ENCODE measurements at places on chromosomes 11 and 22. TPM values are rescaled to one million over a fixed set of nuclear protein-coding genes. Genes with fewer than 3 reads are reported as not detected.
A peak's percentile ranks its signal among the peaks of the same experiment; 100 is the strongest.

GRCh38 chr11:2132246-2132645 is 6.9 kb downstream of the IGF2 start:
- no peak for DNase-seq

DNA sequence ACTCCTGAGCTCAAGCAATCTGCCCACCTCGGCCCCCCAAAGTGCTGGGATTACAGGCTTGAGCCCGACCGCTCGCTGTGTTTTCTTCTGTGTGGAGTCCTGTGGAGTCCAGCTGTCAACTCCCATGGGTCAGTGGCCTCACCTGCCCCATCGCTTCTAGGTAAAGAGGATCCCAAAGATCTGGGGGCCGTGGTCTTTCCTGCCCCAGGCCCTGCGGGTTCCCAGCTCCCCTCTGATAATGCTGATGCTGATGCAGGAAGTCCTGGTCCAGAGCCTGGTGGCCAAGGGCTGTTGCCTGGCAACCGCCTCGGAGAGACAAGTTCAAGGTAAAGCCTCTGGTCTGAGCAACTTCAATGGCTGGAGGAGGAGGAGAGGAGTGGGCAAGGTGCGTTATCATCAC is 9.6 kb downstream of the SSTR3 start:
- DNase-seq = no peak

DNA sequence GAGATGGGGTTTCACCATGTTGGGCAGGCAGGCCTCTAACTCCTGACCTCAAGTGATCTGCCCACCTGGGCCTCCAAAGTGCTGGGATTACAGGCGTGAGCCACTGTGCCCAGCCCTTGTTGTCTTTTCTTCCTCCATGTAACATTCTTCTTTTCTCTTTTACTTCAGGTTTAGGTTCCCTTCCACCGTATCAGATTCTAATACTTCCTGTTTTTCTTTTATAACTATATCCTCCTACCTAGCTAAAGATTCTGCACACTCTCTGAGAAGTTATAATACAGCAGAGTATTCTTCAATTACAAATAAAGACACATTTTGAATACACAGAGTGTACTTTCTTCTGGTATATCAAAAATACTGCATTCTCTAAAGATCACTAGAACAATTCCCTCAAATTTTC is 33.2 kb upstream of the GAB2 start:
- no peak for DNase-seq

Gene YAP1
- not detected for total RNA-seq

DNA sequence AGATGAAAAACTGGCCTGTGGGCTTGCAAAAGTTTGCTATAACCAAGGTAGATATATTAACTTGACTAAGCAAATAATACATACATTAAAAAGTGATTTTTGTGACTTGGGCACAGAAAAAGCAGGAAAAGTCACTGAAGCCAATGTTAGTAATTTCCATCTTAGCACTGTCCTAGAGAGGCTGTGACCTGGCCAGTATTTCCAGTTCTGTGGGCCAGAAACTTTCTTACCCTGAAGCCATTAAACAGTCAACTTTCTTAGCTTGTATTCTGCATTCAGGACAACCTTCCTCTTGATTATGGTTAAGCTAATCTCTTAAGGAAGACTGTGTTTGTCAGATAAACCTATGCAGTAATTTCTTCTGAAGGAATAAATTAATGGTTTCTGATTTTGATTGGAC is 22.3 kb upstream of the SLC36A4 start:
- DNase-seq = no peak

GRCh38 chr11:14448240-14448639 is 51.4 kb downstream of the COPB1 start:
- no peak for DNase-seq

Gene PDE3B
- 49.3 TPM for total RNA-seq

Gene FERMT3
- 200 TPM for total RNA-seq

DNA sequence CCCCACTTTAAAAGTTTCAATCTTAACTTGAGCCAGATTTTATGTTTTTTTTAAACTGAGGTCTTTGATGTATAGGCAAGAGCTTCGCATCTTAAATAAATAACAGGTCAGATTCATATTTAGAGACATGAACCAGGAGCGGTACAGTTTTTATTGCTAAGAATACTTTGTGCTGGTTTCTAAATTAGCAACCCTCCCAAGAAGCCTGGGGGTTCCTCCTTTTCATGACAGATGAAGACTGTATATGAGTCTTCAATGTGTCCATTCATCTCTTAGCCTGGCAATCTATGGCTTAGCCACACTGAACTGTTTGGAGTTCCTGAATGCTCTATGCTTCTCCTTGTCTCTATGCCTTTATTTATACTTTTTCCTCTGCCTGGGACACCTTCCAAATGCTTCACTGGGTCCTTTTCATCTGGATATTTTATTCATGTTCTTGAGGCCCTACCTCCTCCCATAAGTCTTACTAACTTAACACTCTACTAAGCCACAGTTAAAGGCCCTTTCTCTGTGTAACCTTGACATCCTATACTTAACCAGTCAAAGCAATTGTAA is 338.6 kb downstream of the INSC start:
- DNase-seq = no peak

DNA sequence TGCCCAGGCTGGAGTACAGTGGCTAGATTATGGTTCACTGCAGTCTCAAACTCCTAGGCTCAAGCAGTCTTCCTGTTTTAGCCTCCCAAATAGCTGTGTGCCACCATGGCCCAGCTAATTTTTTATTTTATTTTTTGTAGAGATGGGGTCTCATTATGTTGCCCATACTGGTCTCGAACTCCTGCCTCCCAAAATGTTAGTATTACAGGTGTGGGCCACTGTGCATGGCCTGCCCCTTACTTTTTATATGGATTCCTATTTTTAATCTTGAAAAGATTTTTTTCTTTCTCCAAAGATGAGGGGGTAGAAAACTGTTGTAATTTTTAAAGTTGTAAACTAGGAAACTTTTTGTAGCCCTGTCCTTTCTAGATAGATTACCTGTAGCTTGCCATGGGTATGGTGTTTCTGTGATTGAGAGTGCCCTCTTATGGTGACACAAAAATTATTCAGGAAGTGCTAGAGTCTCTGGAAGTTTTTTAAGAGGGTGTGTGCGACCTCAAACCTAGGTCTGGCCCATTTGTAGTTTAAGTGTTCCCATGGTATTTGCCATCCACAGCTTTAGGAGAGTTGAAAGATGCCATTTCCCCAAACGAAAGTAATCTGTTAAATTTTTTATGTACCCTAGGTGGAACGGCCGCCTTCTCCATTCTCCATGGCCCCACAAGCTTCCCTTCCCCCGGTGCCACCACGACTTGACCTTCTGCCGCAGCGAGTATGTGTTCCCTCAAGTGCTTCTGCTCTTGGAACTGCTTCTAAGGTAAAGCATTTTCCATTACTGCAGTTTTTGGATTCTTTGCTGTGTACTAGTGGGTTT is 32.4 kb downstream of the MCAM start:
- peak; percentile 78 for DNase-seq

Gene OR52I2
- not detected for total RNA-seq

DNA sequence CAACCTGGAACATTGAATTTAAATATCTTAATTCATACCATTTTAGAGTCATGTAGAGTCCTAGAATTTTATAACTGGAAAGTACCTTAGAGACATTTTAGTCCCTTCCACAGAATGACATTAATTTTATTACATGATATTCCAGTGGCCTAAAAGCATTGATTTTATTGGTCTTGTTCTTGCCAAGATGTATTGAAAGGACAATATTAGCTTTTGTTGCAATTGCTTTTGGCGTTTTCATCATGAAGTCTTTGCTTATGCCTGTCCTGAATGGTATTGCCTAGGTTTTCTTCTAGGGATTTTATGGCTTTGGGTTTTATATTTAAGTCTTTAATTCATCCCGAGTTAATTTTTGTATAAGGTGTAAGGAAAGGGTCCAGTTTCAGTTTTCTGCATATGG is 29.0 kb downstream of the OR51F1 start:
- DNase-seq = no peak

DNA sequence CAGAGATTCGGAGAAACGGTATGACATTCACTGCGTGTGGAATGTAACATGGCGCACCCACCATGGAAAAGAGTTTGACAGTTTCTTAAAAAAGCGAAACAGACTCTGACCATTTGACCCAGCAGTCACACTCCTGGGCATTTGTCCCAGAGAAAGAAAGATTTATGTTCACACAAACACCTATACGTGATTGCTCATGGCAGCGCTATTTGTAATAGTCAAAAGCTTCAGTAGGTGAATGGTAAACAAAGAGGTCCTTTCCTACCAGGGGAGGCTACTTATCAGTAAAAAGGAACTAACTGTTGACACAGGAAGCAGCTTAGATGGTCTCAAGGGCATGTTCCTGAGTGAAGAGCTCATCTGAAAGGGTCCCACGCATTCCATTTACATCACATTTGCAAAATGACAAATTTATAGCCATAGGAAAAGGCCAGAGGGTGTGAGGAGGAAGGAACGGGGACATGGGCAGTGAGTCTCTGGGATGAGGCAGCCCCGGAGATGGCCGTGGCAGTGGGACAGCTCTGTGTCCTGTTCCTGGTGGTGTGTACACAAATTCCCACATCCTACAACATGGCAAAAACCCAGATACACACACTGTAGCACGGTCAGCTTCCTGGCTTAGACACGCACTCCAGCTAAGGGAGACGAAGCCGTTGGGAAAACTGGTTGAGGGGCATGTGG is 14.6 kb upstream of the KRTAP5-6 start:
- no peak for DNase-seq

DNA sequence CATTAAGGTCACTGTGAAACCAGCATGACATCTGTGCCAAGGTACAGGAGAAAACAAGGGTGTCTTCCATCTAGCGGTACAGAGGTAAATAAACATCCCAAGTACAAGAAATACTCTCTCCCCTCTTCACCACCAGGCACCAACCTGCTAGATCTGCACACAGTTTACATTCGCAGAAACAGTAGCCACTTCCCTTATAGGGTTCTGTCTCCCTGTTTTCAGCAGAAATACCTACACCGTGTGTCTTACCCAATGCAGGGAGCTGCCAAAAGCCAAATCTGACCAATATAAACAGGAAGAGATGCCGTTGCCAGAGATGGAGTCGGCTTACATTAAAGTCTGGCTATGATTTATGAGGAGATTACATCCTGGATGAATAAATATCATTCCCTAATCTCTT is 1.2 kb downstream of the SCN4B start:
- DNase-seq = no peak

DNA sequence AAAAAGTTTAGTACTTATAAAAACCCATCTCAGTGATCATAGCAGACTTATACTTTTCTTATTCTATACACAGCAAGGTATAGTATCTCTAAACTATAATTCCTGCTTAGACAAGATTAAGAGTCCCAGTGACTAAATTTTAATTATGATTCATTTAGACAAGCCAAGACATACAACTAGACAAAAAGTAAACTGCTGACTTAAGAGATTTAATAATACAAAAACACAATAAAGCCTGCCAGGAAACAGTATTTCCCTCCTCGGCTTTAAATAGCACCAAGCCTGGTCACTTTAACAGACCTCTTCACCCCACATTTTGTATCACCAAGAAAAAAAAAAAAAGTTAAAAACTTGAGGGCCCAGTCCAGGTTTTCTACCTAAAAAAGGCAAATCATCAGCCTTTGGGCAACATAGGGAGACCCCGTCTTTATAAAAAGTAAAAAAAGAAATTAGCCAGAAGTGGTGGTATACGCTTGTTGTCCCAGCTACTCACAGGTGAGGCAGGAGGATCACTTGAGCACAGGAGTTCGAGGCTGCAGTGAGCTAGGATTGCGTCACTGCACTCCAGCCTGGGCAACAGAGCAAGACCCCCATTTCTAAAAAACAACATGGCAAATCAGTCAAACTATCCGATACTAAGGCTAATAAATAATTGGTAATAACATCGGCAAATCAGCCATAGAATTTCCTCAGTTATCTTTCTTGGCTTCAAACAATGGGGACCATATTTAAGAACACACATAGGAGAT is 53.8 kb downstream of the SIK3 start:
- DNase-seq = no peak

GRCh38 chr11:46181387-46181786 is 60.1 kb upstream of the PHF21A start:
- DNase-seq = no peak

DNA sequence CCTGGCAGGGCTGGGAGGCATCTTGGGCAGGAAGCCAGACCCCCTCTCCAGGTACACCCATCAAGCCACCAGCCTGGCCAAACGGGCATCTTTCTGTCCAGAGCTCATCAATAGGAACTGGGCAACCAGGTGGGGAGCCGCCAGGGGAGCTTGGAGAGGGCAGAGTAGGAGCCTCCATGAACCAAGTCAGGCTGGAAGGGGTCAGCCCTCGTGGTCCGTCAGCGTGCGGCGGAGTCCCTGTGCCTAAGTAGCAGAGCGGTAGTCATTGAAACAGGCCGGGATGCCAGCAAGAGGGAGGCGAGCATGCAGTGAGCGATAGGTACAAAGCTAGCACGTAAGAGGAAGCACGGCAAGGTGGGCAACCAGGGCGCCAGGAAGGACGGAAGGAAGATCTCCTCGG is 1.7 kb downstream of the RTL6 start:
- DNase-seq = no peak

GRCh38 chr11:6321961-6322362 is 1.7 kb upstream of the CAVIN3 start:
- no peak for DNase-seq

DNA sequence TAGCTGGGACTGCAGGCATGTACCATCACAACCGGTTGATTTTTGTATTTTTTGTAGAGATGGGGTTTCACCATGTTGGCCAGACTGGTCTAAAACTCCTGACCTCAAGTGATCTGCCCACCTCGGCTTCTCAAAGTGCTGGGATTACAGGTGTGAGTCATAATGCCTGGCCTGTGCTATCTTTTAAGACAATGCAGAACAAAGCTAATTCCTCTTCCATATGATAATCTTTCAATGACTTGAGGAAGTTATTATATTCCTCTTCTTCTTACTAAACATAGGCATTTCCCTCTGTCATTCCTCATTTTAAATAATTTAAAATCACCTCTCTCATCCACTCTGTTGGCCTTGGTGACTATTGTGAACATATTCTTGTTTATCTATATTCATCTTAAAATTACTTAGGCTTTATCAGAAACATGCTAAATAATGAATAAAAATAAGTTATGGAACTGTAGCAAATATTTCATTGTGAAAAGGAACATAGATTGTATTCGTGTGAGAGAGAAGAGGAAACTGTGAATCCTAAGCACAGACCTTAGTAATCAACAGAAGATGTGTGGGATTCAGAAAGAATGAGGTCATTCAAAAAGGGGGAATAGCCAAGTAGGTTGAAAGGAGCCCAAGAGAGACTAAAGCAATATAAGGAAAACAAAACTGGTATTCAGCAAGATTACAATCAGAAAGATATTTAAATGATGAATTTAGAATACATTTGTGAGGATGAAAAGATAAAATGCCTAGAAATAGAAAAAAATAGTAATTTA is 269.4 kb downstream of the TTC28 start:
- no peak for DNase-seq

Data from activated CD4-positive, alpha-beta T cell treated with anti-CD3 and anti-CD28 coated beads, Interleukin-2, amount 10 ng/mL, durations not matched to agents 24 days and 14 days (primary cell).